ENCODE measurements at places on chromosomes 6 and 20.

DNA sequence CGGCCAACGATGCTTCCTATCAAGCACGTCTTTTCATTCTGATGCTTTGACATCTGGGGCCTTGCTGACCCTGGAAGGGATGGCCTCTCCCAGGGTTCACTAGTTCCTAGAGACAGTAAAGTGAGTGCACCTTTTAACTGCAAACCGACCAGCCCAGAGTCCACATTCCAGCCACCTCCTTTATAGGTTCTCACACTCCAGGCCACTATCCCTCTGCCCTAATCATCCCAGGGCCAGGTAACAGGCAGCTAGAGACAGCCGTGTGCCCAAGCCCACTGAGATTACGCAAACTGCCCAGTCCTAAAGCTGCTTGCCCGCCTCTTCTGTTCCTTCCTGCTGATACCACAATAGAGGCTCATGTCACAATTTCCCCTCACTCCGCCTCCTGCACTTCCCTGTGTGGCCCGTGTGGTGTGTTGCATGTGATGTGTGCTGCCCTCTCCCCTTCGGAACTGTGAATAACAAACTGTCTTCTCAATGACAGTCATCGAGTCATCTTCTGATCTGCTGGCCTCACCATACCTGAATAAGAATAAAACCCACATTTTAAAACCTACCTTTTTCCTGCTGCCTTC lies 123.7 kb upstream of the EXOC2 start:
- DNase-seq: no peak

GRCh38 chr6:118632359-118632758 lies 19.0 kb downstream of the CEP85L start:
- DNase-seq: no peak

- peak; percentile 58 for DNase-seq
These were observed 313.4 kb upstream of the MOCS1 start for GRCh38 chr6:40247516-40248115.

DNA sequence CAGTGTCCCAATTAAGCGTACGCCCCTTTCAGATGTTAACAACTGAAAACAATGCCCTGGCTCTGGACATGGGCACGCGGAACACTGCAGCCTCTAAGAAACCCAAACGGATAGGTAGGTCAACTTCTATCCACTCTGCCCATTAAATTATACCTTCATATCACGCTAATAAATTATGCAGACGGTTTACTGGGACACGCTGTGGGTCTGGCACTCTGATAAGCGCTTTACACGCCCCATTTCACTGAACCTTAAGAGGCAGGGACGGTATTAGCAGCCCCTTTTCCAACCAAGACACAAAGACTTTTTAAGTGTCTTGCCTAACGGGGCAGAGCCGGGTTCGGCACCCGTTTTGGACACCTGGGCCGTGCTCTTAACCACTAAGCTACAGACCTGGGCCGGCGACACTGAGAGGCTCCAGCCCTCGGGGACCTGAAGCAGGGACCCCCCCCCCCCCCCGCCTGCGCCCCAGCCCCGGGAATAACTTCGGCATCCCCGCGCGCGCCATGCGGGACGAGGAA lies 744 bp downstream of the STAU1 start:
- DNase-seq: peak; percentile 37

DNA sequence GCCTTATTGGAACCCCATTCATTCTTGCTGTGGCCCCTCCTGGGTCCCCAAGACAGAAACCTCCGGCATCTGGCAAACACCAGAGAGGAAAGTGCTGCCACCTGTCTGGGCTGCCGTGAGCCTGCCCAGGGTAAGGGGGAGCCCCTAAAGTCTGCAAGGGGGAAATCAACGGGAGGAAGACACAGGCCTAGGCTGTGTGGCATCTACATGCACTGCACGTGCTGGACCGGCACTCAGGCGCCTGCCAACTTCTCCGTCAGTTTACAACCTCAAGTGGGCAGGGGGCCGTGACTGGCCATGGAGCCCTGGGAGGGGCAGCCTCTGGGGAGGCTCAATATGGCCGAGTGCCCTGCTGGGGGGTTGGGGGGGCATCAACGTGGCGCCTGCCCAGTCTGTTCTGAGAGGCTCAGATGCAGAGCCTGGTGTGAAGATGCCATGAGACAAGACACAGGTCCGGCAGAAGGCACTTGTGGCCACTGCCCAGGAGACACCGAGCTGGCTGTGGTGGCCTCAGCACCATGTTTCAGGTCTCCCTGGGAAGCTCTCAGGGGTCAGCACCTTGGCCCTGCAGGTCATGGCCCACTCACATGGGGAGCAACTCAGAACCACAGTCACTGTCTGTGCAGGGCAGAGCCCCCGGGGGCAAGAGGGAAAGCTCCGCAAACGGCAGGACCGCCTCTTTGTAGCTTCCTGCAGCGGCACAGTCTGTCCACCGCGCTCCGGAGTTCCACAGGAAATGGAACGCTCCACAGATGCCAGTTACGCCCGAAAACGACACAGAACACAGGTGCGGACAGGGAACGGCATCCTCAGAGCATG lies 8.4 kb downstream of the UCKL1 start:
- no peak for DNase-seq

DNA sequence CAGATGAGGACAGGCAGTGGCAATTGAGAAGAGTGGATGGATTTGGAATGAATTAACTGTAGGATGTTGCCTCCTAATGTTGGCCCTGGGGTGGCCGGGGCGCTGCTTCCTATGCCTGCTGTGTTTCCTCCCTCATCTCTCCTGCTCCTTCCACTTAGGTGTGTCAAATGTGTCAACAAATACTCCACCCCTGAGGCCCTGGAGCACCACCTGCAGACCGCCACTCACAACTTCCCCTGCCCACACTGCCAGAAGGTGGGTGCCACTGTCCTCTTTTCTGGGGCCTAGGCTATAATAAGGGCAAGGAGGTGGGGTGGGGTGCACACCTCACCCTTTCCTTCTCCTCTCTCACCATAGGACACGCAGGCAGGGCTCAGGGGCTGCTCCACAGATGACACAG lies 30.0 kb upstream of the CHMP4B start:
- peak; percentile 12 for DNase-seq

DNA sequence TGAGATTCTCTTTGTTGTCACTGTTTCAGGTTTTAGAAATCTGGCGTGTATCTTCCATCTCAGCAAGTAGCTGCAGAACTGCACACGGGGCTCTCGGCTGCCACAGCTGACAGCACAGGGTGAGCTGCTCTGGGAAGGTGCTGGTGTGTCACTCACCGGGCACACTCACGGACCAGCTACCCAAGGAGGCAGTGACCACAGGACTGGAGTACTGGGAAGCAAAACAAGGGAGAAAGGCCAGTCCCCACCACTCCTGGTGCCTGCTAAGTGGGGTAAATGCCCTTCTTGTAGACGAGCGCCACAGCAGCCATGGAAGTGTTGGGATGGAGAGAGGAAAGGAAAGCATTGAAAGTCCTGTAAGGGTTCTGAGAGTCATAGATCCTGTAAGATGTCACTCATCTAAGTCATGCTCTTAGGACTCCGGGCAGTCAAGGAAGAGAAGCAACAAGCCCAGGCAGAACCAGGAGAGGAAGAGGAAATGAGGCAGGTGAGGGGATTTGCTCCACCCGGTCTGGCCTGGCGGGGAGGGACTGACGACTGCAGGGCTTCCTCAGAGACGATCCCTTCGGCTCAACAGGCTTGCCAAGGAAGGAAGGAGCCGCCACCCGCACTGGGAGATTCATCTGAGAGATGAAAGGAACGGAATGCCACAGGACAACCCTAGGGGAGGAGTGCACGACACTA lies 48.1 kb downstream of the PRDM1 start:
- no peak for DNase-seq

DNA sequence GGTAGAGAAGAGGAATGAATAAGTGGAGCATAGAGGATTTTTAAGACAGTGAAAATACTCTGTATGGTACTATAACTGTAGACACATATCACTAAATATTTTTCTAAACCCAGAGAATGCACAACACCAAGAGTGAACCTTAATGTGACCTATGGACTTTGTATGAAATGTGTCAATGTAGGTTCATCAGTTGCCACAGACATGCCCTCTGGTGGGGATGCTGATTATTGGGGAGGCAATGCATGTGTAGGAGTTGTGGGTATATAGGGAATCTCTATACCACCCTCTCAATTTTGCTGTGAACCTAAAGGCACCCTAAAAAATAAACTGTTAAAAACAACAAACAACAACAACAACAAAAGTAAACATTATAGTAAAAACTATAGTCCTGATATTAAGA lies 293.7 kb downstream of the RNF144B start:
- peak; percentile 6 for DNase-seq

GRCh38 chr6:11613336-11613735 lies 75.8 kb downstream of the TMEM170B start:
- no peak for DNase-seq

DNA sequence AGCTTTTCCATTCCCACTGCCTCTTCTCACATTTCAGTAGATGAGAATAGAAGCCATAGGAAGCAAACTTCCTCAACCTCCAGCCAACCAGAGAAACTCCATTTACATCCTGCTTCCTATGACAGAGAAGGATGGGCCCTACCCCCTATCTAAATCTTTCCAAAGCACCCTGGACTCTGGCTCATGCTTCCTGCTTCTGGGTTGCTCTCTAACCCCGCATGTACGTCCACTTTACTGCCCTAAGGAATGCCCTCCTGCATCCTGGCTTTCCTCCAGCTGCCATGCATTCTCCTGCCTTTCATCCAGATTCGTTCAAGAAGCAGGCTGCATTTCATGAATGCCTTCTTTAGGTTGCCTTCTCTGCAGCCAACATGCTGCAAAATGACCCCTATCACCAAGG lies 91.9 kb downstream of the FAM217A start:
- DNase-seq: no peak

GRCh38 chr20:39878809-39879208 lies 810.2 kb downstream of the MAFB start:
- DNase-seq: no peak

DNA sequence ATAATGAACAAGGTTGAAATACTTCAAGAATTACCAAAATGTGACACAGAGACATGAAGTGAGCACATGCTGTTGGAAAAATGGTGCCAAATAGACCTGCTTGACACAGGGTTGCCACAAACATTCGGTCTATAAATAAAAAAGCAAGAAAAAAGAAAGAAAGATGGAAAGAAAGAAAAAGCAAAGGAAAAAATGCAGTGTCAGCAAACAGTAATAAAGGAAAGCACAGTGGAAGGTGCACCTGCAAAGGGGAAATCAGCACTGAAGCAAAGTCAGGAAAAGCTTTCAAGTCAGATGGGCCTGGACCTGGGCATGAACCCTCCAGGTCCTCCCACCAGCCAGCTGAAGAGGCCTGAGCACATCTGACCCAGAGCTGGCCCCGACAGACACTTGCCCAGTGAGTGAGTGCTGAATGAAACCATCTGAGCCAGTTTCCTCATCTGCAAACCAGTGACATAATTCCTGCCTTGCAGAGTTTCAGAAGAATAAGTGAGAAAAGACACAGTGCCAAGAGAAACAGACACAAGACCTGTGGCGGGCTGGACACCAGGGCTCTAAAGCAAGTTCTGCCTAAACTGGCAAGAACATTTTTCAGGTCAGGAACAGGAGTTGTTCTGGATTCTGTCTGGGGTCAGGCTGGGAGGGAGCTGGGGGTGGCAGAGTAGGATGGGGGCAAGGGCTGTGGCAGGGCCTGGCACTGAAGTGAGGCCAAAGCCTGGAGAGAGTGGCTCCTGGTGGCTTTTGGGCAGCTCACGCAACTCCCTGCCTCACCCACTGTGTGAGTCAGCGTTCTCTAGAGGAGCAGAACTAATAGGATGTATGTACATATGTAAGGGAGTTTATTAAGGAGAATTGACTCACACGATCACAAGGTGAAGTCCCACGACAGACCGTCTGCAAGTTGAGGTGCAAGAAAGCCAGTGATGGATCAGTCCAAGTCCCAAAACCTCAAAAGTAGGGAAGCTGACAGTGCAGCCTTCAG lies 23.9 kb upstream of the MICB start:
- DNase-seq: no peak

DNA sequence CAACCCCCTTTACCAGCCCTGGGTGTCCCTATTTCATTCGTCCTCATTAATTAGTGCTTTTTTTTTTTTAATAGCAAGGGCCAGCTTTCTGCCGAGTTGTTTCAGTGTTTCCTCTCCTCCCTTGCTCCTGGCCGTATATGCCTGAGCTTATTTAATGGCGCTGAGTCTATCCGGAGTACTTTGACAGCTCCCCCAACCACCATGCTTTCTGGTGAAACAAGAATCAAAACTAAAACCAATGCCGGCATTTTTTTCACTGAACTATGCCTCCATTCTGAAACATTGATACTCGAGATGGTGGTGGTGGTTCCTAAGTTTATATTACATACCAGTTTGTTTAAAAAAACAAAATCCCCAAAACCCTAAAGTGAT lies 1.2 kb downstream of the DCBLD1 start:
- peak; percentile 14 for DNase-seq

DNA sequence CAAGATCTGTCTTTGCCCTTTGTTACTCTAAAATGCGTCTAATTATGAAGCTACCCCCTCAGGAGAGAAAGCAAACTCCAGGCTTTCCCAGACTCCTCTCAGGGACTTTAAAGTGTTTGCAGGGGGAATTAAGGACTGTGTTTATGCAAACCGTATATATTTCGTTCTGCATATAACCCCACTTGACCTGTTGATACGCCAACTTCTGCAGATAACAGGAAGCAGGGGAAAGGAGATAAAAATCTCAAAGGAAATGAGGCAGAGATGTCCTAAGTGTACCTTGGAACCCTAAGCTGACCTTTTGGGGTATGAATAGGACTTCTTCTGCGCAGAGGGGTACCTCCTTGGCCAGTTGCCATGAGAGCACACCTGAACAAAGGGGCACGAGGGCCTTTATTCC lies 8.1 kb downstream of the SYCP2L start:
- DNase-seq: no peak

- DNase-seq: peak; percentile 86
These were observed 15.7 kb upstream of the CDKN1A start for GRCh38 chr6:36662827-36663256.
